ENCODE measurements at places on chromosomes 11 and 22.

- no peak for DNase-seq
Measured at GRCh38 chr22:36514766-36515165, 7.9 kb upstream of the FOXRED2 start.

GRCh38 chr11:66889960-66890359 is 33.1 kb downstream of the LRFN4 start:
- DNase-seq = no peak

- DNase-seq = no peak
Measured at GRCh38 chr11:31529189-31529588, 19.6 kb downstream of the ELP4 start.

GRCh38 chr11:92131289-92131865 is 93.2 kb upstream of the FAT3 start:
- DNase-seq = no peak

DNA sequence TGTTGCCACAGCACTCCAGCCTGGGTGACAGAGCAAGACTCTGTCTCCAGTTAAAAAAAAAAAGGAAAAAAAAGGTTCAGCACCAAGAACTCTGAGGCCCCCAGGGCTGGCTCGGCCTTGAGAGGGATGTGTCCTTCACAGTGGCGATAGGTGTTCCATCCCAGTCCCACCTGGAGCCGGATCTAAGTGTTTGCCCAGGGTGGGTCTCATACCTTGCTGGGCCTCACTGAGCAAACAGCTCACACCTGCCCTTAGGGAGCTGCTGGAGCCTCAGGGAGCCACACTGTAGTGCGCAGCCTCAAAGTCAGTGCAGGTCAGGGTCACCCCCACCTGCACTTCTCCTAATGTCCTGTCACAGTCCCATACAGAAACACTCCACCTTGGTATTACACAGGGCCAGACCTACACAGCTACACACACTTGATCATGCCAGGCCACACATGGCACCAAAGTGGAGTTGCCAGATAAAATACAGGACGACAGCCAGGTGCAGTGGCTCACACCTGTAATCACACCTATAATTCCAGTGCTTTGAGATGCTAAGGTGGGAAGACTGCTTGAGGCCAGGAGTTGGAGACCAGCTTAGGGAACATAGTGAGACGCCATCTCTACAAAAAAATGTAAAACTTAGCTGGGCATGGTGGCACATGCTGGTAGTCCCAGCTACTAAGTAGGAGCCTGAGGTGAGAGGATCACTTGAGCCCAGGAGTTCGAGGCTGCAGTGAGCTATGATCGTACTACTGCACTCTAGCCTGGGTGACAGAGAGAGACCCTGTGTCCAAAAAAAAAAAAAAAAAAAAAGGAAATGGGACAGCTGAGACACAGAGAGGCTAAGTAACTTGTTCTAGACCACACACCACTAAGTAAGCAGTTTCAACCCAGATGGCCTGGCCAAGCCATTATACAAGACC is 7.3 kb downstream of the STARD10 start:
- no peak for DNase-seq

DNA sequence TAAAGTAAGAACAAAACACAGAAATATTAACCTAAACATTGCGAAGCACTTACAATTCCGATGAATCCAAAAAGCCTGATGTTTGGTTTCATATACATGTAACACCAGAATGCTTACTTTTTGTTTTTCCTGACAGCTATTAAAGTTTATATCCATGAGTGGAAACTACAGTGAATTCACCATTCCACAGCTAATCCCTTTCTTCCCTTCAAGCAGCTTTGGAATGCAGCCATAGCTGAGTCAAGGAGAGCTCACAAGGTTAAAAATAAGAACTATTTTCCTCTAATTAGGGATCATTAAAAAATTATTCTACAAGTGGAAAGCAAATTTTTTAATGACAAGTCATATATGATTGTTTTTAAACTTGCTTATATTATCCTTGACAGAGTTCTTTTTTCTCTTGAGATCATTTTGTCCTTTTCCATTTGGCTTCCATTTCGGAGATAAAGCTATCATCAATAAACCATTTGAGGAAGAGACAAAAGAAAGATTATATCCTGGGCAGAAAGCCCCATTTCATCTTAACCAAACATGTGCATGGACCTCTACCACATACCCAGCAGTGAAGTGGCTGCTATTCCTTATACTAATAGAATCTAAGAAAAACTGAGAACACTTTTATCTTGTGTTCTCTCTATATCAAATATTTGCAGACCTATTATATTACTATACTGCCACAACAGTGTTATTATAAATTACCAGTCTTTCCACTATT is 19.7 kb upstream of the FIBIN start:
- no peak for DNase-seq

DNA sequence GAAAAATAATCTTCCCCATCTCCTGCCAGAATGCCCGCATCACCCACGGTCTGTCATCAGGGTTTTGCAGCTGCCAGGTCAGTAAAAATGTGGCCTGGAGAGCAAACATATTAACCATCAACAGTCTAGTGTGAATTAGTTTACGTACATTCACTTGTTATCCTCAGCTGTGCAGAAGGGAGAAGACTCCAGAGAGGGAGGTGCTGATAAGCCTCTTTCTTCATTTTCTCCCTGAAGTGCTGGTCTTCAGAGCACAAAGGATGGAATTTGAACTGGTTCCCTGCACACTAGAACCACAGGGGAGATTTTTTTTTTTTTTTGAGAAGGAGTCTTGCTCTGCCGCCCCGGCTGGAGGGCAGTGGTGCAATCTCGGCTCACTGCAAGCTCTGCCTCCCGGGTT is 8.2 kb downstream of the FGF19 start:
- DNase-seq = no peak

- no peak for DNase-seq
Measured at GRCh38 chr22:23581260-23581650, 1.2 kb upstream of the IGLL1 start.

DNA sequence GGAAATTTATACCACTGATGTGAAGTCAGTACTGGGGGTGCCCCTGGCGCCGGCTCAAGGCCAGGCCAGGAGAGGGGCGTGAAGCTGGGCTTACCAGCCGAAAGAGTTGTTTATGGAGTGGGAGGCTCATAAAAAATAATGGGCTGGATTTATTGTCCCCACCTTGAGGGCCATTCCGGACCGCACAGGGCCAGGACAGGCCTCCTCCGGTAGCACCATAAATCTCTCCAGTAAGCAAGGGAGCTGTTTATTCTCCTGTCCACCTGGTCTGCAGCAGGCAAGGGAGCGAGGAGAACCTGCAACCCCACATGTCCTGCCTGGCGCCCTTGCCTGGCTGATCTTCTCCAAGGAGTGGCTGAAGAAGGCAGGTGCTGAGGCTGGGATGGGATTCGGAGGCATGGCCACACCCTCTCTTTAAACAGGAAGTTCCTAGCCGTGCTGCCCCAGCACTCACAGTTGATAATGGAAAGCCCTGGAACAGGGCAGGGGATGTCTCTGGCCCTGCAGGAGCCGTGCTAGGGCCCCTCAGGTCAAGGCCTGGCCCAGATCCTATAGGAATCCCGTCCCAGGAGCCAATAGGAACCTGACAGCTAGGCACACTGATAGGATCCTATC is 65.1 kb downstream of the SCUBE1 start:
- no peak for DNase-seq

DNA sequence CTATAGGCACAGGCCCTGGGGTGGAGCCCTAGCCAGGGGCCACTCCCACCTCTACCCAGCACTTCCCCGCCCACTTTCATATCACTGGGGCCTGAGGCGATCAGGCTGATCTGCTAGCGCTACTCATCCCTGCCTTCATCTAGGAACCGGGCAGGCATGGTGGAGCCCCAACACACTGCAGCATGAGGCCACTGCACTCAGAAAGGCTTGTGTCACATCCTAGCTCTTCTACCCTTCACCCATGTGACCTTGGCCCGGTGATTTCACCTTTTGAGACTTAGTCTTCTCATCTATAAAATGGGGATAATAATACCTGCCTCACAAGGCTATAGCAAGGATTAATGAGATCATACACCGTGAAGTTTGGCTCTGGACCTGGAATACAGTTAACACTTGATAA is 18.1 kb upstream of the GDPD5 start:
- no peak for DNase-seq

- DNase-seq = no peak
Measured at GRCh38 chr11:120522736-120523135, 11.2 kb downstream of the GRIK4 start.

GRCh38 chr11:7559398-7560283 is 45.8 kb downstream of the PPFIBP2 start:
- no peak for DNase-seq

GRCh38 chr22:26839216-26839615 is 181.8 kb downstream of the MIAT start:
- no peak for DNase-seq
